Astrocyte (in vitro differentiated cells and primary cell): ENCODE measurements at places on chromosomes 2 and 18. TPM values are rescaled to one million over a fixed set of nuclear protein-coding genes. Genes with fewer than 3 reads are reported as not detected.

DNA sequence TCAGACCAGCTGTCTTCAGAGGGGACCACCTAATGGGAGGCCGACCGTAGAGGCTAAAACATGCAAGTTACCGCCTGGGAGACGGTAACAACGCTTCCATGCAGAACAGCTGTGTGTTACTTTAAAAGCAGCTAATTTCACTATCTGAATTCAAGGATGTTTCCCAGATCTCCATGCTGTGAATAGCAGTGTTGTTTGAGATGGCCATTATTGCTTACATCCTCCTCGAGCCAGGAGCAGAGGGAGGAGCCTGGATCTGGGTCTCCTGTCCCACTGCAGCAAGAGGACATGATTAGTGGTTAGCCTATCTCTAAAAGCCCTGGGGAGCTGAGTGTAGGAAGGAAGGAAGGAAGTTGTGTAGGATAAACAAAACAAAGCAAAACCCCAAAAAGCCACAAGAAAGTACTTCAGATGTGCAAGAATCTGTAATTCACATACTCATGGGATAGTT is 50.9 kb downstream of the ACTR2 start:
- H3K27ac ChIP-seq = no peak overlapping the region
- no peaks in the 10 kb centered on the region for H3K27me3 ChIP-seq
- DNase-seq = peak; percentile 71
- no peaks in the 10 kb centered on the region for H3K36me3 ChIP-seq
- H3K4me3 ChIP-seq = no peak overlapping the region

DNA sequence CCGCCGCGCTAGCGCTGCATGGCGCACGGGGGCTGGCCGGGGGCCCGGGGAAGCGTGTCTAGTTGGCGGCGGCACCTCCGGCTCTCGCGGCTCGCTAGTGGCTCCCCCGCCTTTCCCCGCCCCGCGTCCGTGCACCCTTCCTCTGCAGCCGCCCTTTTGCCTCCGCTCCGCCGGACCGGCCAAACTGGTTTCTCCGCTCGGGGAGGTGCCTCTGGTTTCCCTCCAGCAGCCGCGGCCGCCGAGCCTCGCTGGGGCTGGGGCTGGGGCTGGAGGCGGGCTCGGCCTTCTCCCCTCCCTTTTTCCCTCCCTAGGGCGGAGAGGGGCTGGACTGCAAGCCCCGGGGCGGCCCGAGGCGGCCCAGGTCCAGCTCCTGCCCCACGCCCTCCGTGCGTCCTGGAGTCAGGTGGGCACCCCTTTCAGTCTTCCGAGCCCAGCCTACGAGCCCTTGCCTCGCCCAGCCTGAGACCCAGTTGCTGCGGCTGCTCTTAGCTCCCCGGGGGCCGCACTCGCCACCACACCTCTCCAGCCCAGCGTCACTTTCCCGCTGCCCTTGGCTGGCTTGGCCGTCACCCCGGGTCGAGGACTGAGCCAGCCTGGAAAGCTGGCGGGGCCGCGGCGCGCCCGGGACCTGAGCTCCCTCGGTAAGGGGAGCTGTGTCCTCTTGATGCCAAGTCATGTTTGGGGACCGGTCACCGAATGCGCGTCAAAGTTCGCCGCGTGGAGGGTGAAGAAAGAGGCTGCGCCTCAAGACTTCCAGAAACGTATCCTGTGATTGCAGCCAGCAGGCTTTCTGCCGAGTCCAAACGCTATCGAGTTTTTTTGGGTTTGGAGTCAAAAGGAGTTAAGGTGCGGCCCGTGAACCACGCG is at the start of gene ATP8B1:
Gene ATP8B1, minus strand, starts transcription at position 213 of the 867 bp plus-strand sequence. CDS start 71,508 bp downstream, outside the sequence.
- peaks cover 46% of the 10 kb centered on the region for H3K4me1 ChIP-seq
- peak; percentile 65 for DNase-seq
- no peaks in the 10 kb centered on the region for H3K27me3 ChIP-seq
- no peaks in the 10 kb centered on the region for H3K36me3 ChIP-seq
- peak within 1 kb of the TSS; percentile 93 for H3K4me3 ChIP-seq
- peak within 1 kb of the TSS; percentile 66 for H3K27ac ChIP-seq

DNA sequence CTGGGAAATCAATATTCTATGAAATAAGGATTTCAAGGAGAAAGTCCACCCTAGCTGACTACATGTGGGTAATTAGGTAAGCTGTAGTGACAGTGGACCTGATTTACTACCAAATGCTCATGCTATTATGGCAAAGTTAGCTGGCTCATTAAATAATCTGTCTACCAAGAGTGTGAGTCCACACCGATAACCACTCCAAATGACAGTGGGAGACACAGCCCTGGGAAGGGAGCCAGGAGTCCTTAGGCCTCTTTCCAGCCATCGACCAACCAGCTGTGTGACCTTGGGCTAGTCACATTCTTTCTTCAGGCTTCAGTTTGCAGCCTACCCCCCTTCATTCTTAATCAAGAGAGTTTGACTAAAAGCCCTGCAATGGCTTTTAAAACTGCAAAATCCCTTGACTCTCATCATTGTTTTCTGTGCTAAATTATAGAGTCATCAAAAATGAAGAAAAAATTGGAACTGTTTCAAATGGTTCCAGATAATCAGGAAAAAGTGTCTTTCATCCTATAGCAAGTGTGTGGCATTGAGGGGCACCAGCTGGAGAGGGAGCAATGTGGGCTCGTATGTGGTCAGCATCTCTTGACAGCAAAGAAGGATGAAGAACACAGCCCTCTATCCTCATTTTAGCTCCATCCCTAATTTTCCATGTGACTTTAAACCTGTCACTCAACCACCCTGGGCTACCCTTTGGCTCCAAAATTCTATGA is 45.6 kb upstream of the SLC14A2 start:
- H3K27ac ChIP-seq = no peak overlapping the region
- peaks cover 12% of the 10 kb centered on the region for H3K4me1 ChIP-seq
- H3K4me3 ChIP-seq = no peak overlapping the region
- no peaks in the 10 kb centered on the region for H3K36me3 ChIP-seq
- peak; percentile 16 for DNase-seq
- no peaks in the 10 kb centered on the region for H3K27me3 ChIP-seq

DNA sequence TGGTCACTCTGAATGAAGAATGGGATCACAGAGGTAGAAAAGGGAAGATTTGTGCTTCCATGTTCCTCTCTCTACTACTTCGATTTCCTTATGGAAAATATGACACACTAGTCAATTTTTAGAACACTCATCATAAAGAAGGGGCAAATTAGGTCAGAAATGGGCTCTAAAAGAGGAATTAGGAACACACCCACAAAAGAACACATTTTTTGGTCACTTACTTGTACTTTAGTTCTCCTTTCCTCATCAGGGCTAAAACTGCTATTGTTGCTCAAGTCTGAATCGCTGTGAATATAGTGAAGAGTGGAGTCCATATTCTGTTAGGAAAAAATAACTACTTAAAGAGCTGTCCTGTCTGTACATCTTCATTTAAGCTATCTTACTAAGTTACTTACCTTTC is 52.6 kb downstream of the PPP4R1 start:
- peaks cover 43% of the 10 kb centered on the region for H3K36me3 ChIP-seq
- no peak for DNase-seq
- H3K4me3 ChIP-seq = no peak overlapping the region
- no peak overlapping the region for H3K27ac ChIP-seq
- no peaks in the 10 kb centered on the region for H3K27me3 ChIP-seq

- peaks cover 2% of the 10 kb centered on the region for H3K27me3 ChIP-seq
- H3K4me1 ChIP-seq = peaks cover 32% of the 10 kb centered on the region
- H3K36me3 ChIP-seq = no peaks in the 10 kb centered on the region
- DNase-seq = no peak
- no peak overlapping the region for H3K4me3 ChIP-seq
Observed at GRCh38 chr2:127416506-127417001, 1.7 kb upstream of the PROC start.

- no peaks in the 10 kb centered on the region for H3K4me1 ChIP-seq
- no peak for DNase-seq
- no peak overlapping the region for H3K27ac ChIP-seq
Observed at GRCh38 chr2:15471606-15472005, 89.5 kb downstream of the NBAS start.

DNA sequence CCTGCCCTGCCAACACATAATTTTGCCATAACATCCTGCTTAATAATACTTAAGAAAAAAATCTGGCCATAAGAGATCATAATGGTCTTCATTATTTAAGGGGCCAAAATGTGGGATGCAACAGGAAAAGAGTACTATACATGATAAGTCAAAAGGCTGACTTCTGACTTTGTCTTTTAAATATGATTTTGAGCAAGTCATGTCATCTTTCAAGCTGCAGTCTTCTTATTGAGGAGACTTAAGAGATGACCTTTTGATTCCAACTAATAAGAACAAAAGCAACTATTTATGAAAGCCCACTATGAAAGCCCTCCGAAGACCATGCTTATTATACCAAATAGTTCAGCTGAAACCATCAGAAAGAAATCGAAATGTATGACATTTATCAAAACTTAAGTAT is 41.6 kb downstream of the PUM2 start:
- peaks cover 21% of the 10 kb centered on the region for H3K36me3 ChIP-seq
- peaks cover 16% of the 10 kb centered on the region for H3K4me1 ChIP-seq
- no peak overlapping the region for H3K27ac ChIP-seq
- no peaks in the 10 kb centered on the region for H3K27me3 ChIP-seq
- DNase-seq = no peak

GRCh38 chr2:82675186-82675585 is 1783.9 kb downstream of the SUCLG1 start:
- no peaks in the 10 kb centered on the region for H3K36me3 ChIP-seq
- peak; percentile 9 for DNase-seq
- no peaks in the 10 kb centered on the region for H3K4me1 ChIP-seq
- H3K27ac ChIP-seq = no peak overlapping the region
- no peak overlapping the region for H3K4me3 ChIP-seq

GRCh38 chr2:158089322-158089721 is 12.4 kb upstream of the UPP2 start:
- no peak overlapping the region for H3K4me3 ChIP-seq
- H3K27me3 ChIP-seq = no peaks in the 10 kb centered on the region
- H3K27ac ChIP-seq = no peak overlapping the region

- no peaks in the 10 kb centered on the region for H3K27me3 ChIP-seq
- no peaks in the 10 kb centered on the region for H3K4me1 ChIP-seq
- no peaks in the 10 kb centered on the region for H3K36me3 ChIP-seq
- DNase-seq = peak; percentile 35
Observed at GRCh38 chr2:170660409-170660808, 54.7 kb upstream of the SP5 start.

GRCh38 chr2:47535073-47535472 is 132.1 kb downstream of the MSH2 start:
- peaks cover 32% of the 10 kb centered on the region for H3K4me1 ChIP-seq
- H3K27ac ChIP-seq = peak overlapping the region; percentile 73
- no peak overlapping the region for H3K4me3 ChIP-seq
- no peak for DNase-seq

DNA sequence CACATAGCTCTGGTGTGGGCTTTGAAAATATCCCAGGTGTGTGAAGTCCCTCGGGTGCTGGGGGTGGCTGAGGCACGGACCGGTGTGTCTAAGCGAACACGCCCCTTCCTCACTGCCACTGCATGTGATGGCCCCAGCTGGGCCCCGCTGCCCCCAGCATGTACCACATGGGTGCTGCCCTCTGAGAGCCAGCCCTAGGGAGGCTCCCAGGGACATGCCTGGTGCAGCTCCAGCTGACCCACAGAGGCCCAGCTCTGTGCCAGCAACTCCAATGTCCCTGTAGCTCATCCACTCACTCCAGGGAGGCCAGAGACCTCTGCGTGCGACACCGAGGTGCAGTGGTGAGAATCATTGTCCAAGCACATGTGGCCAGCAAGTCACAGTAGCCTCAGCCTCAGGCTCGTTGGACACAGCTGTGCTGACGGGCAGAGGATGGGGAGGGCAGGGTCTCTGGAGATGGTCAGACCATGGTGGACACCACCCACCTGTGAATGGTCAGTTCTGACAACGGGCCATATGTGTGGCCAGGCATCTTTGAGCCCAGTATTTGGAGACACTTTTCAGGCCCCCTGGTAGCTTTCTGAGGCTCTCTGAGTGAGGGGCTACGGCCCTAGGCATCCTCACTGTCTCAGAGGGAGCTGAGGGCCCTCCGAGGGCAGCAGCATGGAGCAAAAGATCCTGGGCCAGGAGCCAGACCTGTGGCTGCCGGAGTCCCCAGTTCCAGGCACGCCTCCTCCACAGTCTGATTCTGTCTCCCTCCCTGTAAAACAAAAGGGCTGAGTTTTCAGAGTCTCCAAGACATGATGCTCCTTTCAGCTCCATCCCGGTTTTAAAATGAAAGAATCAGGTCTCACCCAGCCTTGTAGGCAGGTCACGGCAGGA is 220.7 kb downstream of the NDUFA10 start:
- H3K27ac ChIP-seq = no peak overlapping the region
- no peaks in the 10 kb centered on the region for H3K36me3 ChIP-seq
- no peak overlapping the region for H3K4me3 ChIP-seq
- DNase-seq = no peak
- no peaks in the 10 kb centered on the region for H3K4me1 ChIP-seq

DNA sequence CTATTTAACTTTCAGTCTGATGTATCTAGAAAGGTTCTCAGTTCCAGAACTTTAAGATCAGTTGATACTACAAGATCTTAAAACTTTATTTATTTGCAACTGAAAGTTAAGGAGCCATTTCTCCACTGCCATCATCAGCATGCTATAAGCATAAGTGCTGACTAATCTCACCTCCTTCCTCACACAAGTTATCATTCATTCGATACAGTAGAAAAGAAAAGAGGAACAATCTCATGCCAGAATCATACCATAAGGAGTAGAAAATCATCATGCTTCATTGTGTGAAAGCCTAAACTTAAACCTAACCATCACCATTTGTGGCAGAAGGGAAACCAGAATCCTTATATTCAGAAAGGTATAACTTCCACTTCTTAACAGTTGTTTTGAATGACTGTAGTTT is 176.6 kb upstream of the NRXN1 start:
- H3K36me3 ChIP-seq = no peaks in the 10 kb centered on the region
- H3K4me1 ChIP-seq = peaks cover under 1% of the 10 kb centered on the region
- H3K27ac ChIP-seq = no peak overlapping the region
- no peak for DNase-seq
- H3K27me3 ChIP-seq = no peaks in the 10 kb centered on the region
- H3K4me3 ChIP-seq = no peak overlapping the region

GRCh38 chr2:186220409-186220808 is 265.7 kb upstream of the ZC3H15 start:
- H3K36me3 ChIP-seq = no peaks in the 10 kb centered on the region
- no peaks in the 10 kb centered on the region for H3K27me3 ChIP-seq
- no peaks in the 10 kb centered on the region for H3K4me1 ChIP-seq

GRCh38 chr2:85753525-85754312 is at the start of gene ATOH8:
Gene ATOH8, plus strand, starts transcription at chr2:85753991. Its CDS starts 199 bp downstream, at chr2:85754190.
- DNase-seq = peak; percentile 62
- H3K27ac ChIP-seq = no peak within 1 kb of the TSS
- peak within 1 kb of the TSS; percentile 69 for H3K4me3 ChIP-seq
- H3K27me3 ChIP-seq = peaks cover 17% of the 10 kb centered on the region
- no peaks in the 10 kb centered on the region for H3K36me3 ChIP-seq
- peaks cover 17% of the 10 kb centered on the region for H3K4me1 ChIP-seq

DNA sequence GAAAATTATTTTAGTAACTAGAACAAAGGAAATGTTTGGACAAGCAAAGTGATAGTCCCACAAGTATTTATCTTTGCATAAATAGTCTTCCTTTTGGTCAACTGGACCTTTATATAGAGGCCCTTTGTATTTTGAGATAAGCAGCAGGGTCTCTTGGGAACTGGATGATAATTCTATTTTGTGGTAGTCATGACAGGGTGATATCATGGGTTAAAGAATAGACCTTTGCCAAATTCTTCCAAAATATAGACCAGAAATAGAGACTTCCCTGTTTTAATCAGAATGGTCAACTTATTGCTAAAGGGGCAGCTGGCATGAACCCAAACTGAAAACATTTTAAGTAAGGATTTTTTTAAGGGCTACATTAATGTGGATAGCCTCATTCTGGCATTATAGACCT is 10.5 kb downstream of the PLEK start:
- no peak overlapping the region for H3K4me3 ChIP-seq
- peaks cover 10% of the 10 kb centered on the region for H3K27me3 ChIP-seq
- no peaks in the 10 kb centered on the region for H3K4me1 ChIP-seq
- no peak overlapping the region for H3K27ac ChIP-seq
- no peaks in the 10 kb centered on the region for H3K36me3 ChIP-seq

GRCh38 chr2:8469709-8470493 is 212.0 kb upstream of the ID2 start:
- H3K4me3 ChIP-seq = no peak overlapping the region
- DNase-seq = peak; percentile 22
- H3K27ac ChIP-seq = no peak overlapping the region
- H3K4me1 ChIP-seq = no peaks in the 10 kb centered on the region
- no peaks in the 10 kb centered on the region for H3K36me3 ChIP-seq

DLGAP1 gene
- 2.3 and 2.4 TPM in 2 replicates for total RNA-seq
